ENCODE measurements at places on chromosomes 5 and 9. TPM values are rescaled to one million over a fixed set of nuclear protein-coding genes. Genes with fewer than 3 reads are reported as not detected.

DNA sequence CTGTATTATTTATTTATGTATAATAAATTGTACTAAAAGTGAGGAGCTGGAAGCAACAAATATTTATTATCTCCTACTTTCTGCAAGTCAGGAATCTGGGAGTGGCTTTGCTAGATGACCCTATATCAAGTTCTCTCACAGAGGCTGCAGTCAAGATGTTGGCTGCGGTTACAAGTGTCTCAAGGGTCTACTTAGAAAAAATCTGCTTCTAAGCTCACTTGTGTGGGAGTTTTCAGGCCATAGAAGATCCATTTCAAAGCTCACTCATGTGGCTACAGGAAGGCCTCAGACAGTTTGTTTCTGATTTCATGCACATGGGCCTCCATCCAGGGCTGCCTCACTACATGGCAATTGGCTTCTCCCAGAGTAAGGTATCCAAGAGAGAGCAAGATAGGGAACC lies 551.1 kb downstream of the CAAP1 start:
- DNase-seq, result no peak

The C9orf50 gene
- total RNA-seq, result 1.1 TPM

DNA sequence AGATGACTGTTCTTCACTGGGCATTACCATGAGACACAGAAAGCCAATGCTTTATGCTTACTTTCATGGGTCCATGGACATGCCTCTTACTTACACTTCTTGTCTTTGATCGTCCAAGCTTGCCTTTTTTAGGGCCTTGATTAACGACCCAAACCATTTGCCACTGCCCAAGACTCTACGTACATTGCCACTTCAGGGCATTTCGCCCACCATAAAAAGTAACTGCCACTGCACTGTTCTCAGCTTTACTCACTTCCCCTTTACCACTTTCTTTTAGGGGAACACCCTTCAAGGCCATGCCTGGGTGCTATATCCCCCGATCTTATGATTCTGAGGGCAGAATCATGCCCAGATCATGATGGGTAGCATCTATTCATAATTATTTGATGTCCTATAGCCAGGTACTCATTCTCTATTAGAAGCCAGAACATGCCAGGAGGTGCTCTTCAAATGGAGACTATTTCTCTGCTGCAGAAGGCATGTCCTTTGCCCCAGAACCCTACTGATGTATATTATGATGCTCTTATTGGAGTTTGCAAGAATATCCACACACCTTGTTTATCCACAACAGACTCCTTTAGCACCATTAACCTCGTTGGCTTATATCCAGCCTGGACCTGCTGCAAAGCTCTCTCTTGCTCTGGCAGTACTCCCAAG lies 64.1 kb upstream of the RAD23B start:
- no peak for DNase-seq

The ANKRD18B gene
- 0.72 TPM for total RNA-seq

DNA sequence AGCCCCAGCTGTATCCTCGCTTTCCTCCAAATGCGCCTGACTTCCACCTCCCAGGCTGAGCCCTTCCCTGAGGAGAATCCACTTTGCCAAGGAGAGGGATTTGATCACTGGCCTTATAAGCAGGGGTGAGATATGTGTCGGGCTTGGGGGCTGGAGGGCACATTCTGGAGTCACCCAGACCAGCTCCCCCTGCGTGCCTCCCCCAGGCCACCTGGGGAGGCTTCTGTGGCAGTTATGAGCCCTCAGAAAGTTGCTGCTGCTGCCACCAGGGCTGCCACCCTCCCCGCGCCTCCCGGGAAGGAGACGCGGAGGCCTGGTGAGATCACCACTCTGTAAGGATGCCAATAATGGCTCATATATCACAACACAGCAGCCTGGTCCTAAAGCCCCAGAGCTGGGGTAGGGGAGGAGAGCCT lies 211.5 kb downstream of the PAPPA start:
- DNase-seq, result peak; percentile 75

DNA sequence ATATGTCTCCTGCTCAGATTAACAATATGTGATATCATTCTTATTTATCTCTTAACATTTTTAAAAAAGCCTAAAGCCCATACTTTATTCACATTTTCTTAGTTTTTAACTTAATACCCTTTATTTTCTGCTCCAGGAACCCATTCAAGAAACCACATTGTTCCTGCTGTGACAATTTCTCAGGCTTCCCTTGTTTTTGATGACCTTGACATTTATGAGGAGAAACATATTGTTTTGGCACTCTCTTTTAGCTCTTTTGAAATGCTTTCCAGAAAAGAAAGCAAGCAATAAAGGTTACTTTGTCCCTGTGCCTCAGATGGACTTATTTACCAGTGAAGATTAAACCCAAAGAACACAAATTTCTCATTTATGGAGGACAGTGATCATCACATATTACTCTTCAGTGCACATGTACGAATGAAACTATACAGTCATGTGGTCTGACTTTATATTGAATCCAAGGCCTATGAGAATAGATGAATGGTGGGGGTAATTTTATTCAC lies 261.5 kb upstream of the KLF9 start:
- no peak for DNase-seq

The FAM193B gene
- 77.8 TPM for total RNA-seq

- DNase-seq, result no peak
These were observed 36.1 kb downstream of the TMC1 start for GRCh38 chr9:72557549-72557948.

The PCDHGB3 gene
- 4.4 TPM for total RNA-seq

DNA sequence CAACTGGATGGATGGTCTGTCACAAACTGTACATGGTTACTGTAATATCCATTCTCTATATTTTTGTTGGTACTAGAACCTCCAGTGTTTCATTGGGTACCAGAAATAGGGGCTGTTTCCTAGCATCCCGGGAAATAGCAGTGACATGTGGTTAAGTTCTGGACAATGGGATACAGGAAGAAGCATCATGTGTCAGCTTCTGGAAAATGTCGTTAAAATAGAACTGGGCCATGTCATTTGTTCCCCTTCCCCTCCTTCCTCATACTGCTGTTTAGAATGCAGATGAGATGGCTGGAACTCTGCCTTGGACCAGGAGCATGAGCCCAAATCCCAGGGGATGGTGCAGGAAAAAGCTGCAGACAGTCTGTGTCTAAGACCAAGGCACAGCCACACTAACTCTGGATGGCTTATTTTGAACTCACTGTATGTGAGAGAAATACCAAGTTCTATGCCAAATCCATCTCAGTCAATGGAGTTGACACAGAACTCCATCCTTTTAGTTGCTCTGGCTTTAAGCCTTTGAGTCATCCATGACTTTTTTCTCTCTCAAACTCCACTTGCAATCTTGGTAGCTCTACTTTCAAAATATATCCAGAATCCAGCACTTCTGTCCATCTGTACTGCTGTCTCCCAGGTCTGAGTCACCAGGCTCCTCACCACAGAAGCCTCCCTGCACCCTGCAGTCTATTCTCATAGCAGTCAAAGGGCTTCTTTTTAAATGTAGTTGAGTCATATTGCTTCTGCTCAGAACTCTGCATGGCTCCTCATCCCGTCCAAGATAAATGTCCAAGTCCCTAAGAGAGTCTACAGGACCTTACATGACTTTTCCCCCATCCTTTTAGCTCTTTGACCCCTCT lies 184.2 kb downstream of the NSG2 start:
- DNase-seq, result no peak

- no peak for DNase-seq
These were observed 48.4 kb upstream of the FUBP3 start for GRCh38 chr9:130530938-130531337.

DNA sequence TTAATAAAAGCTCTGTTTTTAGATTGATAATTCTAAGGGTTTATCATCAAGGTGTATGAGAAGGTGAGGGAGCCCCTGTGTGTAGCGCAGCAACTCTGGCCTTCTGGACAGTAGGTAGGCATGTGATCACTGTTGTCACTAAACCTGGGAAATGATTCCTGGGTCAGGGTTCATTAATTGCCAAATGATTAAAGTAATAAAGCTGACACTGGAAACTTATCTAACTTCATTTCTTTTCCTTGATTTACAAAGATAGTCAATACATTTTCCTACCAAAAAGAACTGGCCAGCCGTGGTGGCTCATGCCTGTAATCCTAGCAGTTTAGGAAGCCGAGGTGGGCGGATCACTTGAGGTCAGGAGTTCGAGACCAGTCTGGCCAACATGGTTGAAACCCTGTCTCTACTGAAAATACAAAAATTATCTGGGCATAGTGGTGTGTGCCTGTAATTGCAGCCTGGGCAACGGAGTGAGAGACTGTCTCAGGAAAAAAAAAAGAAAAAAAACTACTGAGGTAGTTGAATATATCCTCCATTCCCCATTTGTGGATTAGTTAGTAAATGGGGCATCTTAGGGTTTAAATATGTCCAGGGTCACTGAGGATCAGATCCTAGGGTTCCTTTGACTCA lies 2.4 kb downstream of the EHMT1 start:
- DNase-seq, result peak; percentile 36

GRCh38 chr5:126414874-126415502 lies 8.2 kb upstream of the GRAMD2B start:
- peak; percentile 25 for DNase-seq

GRCh38 chr9:112044186-112044585 lies 130.9 kb downstream of the SUSD1 start:
- DNase-seq, result no peak

GRCh38 chr5:77607324-77607723 lies 31.2 kb downstream of the OTP start:
- DNase-seq, result no peak

GRCh38 chr9:98087420-98088354 lies 31.2 kb downstream of the NANS start:
- DNase-seq, result peak; percentile 87

The TRIM36 gene
- total RNA-seq, result 1.8 TPM

GRCh38 chr9:2174306-2174705 lies 159.2 kb downstream of the SMARCA2 start:
- DNase-seq, result no peak

DNA sequence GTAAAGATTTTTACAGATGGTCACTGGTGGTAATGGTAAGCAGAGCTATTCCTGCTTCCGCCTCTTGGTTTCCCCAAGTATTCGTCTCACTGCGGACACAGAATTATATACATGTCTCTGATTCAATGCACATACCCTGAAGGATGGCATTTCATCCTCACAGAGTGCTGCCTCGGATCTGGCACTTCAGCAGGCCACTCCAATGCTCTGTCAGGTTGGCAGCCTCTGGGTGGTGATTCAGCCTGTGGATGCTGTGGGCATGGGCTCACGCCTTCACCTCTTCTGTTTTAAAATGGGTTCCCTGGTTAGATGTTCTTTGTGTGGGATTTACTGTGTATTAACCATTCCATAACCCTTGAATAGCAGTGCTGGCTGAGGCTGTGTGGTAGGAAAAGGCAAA lies 182.6 kb upstream of the ZNF608 start:
- no peak for DNase-seq

DNA sequence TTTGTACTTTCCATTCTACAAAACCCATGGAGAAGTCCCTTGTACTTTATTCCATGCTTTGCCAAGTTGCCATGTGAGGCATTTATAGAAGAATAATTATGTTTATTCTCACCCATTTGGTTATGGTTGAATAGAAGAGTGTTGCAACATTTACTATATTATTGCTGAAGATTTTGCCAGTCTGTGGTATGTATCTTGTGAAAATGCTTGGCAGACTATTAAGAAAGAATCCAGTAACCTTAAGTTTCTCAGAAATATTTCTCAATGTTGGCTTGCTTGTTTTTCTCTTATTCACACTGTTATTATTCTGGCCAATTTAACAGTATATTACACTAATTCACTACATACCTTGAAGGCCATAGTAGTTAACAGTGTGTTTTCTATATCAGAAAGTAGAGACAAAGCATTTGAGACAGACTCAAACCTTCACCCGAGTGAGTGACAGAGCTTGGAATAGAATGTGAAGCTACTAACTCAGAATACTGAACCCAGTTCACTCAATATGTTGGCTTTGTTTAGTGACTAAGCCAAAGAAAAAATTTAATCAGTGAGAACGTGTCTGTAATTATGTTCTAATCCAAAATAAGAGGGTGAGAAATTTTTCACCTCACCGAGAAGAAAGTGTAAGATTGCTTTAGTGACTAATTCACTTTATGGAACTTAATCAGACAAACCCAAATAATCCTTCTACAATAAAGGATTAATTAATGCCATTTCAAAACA lies 184.4 kb downstream of the CWC27 start:
- DNase-seq, result no peak

GRCh38 chr5:135010502-135011354 lies 23.3 kb downstream of the PITX1 start:
- DNase-seq, result no peak

GRCh38 chr5:150022681-150023080 lies 22.1 kb downstream of the HMGXB3 start:
- DNase-seq, result peak; percentile 11

- DNase-seq, result no peak
These were observed 242.5 kb downstream of the NFIB start for GRCh38 chr9:14071484-14071883.

The GLDC gene
- total RNA-seq, result 60.1 TPM

The GDA gene
- 31.4 TPM for total RNA-seq

The PKD2L2 gene
- total RNA-seq, result not detected

GRCh38 chr5:177599731-177600507 lies at the start of gene B4GALT7:
Gene B4GALT7 (plus strand): TSS chr5:177600132. CDS start chr5:177600211, 79 bp downstream.
- peak; percentile 90 for DNase-seq

DNA sequence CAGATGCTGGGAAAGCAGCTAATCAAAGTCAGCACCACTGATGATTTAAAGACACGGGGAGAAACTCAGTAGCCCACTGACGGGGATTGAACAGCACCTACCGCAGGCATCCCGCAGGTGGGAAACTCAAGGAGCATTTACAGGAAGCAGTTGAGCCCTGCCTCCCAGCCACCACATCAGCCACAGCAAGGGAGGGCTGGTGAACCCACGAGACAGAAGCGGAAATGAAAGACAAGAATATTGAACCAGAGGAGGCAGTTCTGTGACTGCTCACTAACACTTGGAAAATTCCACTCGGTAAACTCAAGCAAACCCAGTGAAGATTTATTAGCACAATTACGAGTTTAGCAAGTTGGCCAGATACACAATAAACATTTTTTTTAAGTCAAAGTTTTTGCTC lies 10.6 kb upstream of the FAM163B start:
- peak; percentile 71 for DNase-seq

DNA sequence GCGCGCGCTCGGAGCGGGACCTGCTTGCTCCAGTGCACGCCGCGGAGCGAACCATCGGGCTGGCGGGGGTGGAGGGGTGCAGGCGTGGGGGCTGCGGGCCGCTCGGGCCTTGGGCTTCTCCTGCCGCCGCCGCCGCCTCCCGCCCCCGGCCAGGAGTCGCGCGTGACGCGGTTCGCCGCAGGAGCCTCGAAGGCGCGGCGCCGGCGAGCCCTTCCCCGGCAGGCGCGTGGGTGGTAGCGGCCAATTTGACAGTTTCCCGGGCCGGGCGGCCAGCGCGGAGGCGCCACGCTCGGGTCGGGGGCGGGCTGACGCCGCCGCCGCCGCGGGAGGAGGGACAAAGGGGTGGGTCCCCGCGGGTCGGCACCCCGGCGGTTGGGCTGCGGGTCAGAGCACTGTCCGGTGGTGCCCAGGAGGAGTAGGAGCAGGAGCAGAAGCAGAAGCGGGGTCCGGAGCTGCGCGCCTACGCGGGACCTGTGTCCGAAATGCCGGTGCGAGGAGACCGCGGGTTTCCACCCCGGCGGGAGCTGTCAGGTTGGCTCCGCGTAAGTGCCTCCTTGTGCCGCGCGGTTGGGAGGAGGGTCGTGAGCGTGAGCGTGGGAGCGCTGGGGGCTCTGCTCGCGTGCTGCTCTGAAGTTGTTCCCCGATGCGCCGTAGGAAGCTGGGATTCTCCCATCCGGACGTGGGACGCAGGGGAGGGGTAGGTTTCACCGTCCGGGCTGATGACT lies at the start of gene TJP2:
Gene TJP2, plus strand, starts transcription at position 387 of the 725 bp plus-strand sequence. Its CDS starts 96 bp downstream, at position 483.
- DNase-seq, result peak; percentile 75
